HFFc6 (cell line): ENCODE measurements at places on chromosomes 1 and 21. TPM values are rescaled to one million over a fixed set of nuclear protein-coding genes. Genes with fewer than 3 reads are reported as not detected.
A peak's percentile ranks its signal among the peaks of the same experiment; 100 is the strongest.

GRCh38 chr1:151803915-151804314 is 1.3 kb downstream of the LINGO4 start:
- no peak overlapping the region for H3K4me3 ChIP-seq
- no peaks in the 10 kb centered on the region for H3K36me3 ChIP-seq
- peaks cover 66% of the 10 kb centered on the region for H3K27me3 ChIP-seq
- DNase-seq = no peak
- peaks cover 8% of the 10 kb centered on the region for H3K4me1 ChIP-seq
- H3K27ac ChIP-seq = no peak overlapping the region

- H3K4me3 ChIP-seq = no peak overlapping the region
- H3K36me3 ChIP-seq = peaks cover 5% of the 10 kb centered on the region; the same call in 1 of the 2 replicates
- H3K27me3 ChIP-seq = peaks cover 6% of the 10 kb centered on the region
- DNase-seq = no peak
- H3K4me1 ChIP-seq = peaks cover 1% of the 10 kb centered on the region; the same call in 1 of the 2 replicates
These were observed 104.1 kb downstream of the CSMD2 start for GRCh38 chr1:34060901-34061415.

- H3K27me3 ChIP-seq = no peaks in the 10 kb centered on the region
- no peaks in the 10 kb centered on the region for H3K36me3 ChIP-seq
- H3K4me3 ChIP-seq = no peak overlapping the region
- no peaks in the 10 kb centered on the region for H3K4me1 ChIP-seq
- DNase-seq = no peak
These were observed 303.6 kb upstream of the FAM78B start for GRCh38 chr1:166470441-166470840.

DNA sequence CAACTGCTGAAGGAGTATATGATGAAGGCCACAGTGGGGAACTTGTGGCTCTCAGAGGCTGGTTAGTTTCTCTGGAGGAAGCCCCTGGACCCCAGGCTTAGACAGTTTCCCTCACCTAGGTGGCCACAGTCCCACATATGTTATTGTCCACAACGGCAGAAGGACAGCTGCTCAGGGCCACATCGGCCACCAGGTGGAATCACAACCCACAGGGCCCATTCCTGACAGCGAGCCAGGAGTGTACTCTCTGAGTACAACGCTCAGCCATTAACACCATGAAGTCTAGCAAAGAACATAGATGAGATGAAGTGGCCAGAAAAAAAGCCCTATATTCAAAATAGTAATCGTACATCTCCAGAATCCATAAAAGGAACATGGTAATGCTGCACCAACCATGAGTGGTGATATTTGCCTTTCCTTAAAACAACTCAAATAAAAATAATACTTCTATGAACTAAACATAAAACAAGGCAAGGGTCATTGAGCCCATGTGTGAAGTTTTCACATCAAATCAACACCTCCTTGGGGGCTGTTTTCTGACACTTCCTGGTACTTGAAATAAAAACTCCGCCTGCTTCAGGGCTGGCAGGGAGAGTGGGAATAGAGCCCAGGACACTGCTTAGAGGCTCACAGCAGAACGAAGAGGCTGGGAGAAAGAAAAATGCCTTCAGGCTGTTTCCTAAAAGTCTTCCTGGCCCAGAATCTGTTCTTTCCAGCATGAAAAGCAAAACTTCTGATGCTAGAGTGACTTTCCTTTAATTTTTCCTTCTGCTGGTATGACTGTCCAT is 383.3 kb downstream of the HHAT start:
- DNase-seq = no peak
- H3K4me3 ChIP-seq = no peak overlapping the region
- H3K4me1 ChIP-seq = peaks cover 6% of the 10 kb centered on the region; the same call in 1 of the 2 replicates
- no peak overlapping the region for H3K27ac ChIP-seq
- no peaks in the 10 kb centered on the region for H3K36me3 ChIP-seq
- peaks cover 4% of the 10 kb centered on the region for H3K27me3 ChIP-seq

GRCh38 chr1:111204201-111204982 is 3.9 kb upstream of the DENND2D start:
- no peaks in the 10 kb centered on the region for H3K36me3 ChIP-seq
- H3K27me3 ChIP-seq = peaks cover 9% of the 10 kb centered on the region
- H3K27ac ChIP-seq = 0 out of 2 replicates have a peak overlapping the region, but pooled peaks have one; percentile 12
- peaks cover 18% of the 10 kb centered on the region for H3K4me1 ChIP-seq
- H3K4me3 ChIP-seq = peak overlapping the region; percentile 66
- no peak for DNase-seq

DNA sequence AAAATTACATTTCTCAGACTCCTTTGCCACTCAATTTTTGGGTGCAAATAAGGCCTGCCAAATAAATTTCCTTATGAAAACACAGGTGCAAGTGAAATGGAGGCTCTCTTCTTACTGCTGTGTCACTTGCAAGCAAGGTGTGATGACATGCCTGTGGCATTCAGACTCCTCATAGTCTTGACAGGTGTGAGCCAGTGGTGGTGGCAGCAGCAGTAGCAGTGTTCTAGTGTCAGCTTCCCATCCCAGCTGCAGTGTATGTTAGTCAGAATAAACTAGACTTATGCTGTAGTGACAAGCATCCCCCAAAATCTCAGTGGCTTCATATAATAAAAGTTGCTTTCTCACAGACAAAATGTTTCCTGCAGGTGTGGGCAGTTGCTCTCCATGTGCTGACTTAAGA is 3.8 kb upstream of the EEIG2 start:
- peaks cover 5% of the 10 kb centered on the region for H3K4me1 ChIP-seq
- DNase-seq = no peak
- H3K27me3 ChIP-seq = no peaks in the 10 kb centered on the region
- no peak overlapping the region for H3K4me3 ChIP-seq

GRCh38 chr1:94503153-94503552 is 38.4 kb downstream of the F3 start:
- no peak for DNase-seq
- no peak overlapping the region for H3K4me3 ChIP-seq
- no peaks in the 10 kb centered on the region; the same call in none of the 2 replicates for H3K27me3 ChIP-seq
- H3K27ac ChIP-seq = no peak overlapping the region
- peaks cover 44% of the 10 kb centered on the region for H3K36me3 ChIP-seq

- no peak overlapping the region for H3K27ac ChIP-seq
- H3K4me1 ChIP-seq = peaks cover 28% of the 10 kb centered on the region
- DNase-seq = no peak
These were observed 65.9 kb upstream of the DNAJC6 start for GRCh38 chr1:65243491-65243890.

- no peak overlapping the region for H3K27ac ChIP-seq
- no peaks in the 10 kb centered on the region for H3K36me3 ChIP-seq
- peak; percentile 41 for DNase-seq
- H3K27me3 ChIP-seq = peaks cover 22% of the 10 kb centered on the region
- peaks cover 8% of the 10 kb centered on the region for H3K4me1 ChIP-seq
These were observed 35.0 kb upstream of the VWA5B1 start for GRCh38 chr1:20255666-20256065.

GRCh38 chr1:110390096-110390495 is 730 bp downstream of the SLC16A4 start:
- peak overlapping the region; percentile 80 for H3K4me3 ChIP-seq
- peaks cover 1% of the 10 kb centered on the region; the same call in 1 of the 2 replicates for H3K36me3 ChIP-seq
- peak overlapping the region; percentile 81 for H3K27ac ChIP-seq
- H3K27me3 ChIP-seq = no peaks in the 10 kb centered on the region; the same call in 1 of the 2 replicates
- peak; percentile 64 for DNase-seq
- peaks cover 71% of the 10 kb centered on the region for H3K4me1 ChIP-seq

DNA sequence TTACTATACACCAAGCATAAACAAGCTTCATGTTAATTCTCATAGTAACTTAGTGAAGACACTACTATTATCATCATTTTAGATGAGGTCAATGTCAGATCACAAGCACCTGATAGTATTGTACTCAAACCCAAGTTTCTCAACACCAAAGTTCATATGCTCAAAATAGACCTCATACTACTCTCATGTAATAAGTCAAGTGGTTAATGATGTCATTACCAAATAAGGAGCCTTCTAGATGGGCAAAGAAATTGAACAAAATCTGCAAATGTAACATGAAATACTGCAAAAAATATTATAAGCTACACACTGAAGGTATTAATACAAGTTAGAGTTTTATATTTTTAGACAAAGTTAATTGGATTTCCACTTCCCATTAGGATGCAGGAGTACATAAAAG is 144.0 kb upstream of the CHRM3 start:
- DNase-seq = no peak
- no peak overlapping the region for H3K27ac ChIP-seq
- H3K36me3 ChIP-seq = no peaks in the 10 kb centered on the region
- no peaks in the 10 kb centered on the region for H3K27me3 ChIP-seq
- H3K4me1 ChIP-seq = peaks cover 4% of the 10 kb centered on the region; the same call in 1 of the 2 replicates

DNA sequence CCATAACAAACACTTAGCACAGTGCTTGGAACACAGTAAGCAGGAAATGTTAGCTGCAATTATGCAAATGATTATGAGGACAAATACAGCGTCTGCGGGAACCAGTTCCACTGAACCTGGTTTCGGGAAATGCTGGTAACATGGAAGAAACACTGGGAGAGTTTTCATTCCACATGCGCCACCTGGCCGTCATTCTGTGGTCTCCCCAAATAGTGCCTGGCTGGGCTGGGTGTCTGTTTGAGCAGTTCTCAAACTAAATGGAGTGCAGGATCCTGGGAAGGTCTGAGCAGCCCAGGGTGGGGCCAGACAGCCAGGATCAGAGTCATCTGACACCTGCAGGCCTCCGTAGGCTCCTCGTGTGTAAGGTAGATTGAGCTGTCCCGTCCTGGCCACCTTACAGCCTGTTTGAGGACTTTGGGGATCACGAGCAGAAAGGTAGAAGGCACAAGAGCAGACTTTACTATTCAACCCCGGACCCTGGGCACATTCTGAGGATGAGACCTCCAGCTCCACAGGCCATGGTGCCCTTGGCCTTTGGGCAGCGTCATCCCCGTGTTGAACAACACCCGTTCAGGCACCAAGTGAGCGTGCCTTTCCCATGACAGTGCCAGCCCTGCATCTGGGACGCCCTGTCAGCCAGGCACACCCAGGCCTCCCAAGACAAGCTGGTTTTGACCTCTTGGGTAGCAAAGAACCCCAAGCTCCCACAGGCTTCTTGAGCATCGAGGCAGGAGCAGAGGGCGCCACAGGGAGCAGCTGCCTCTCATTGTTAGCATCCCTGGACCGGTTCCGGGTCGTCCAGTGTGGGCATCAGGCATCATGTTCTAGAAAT is 101.9 kb downstream of the PRDM2 start:
- DNase-seq = no peak
- peaks cover 6% of the 10 kb centered on the region for H3K27me3 ChIP-seq
- H3K4me3 ChIP-seq = no peak overlapping the region

DNA sequence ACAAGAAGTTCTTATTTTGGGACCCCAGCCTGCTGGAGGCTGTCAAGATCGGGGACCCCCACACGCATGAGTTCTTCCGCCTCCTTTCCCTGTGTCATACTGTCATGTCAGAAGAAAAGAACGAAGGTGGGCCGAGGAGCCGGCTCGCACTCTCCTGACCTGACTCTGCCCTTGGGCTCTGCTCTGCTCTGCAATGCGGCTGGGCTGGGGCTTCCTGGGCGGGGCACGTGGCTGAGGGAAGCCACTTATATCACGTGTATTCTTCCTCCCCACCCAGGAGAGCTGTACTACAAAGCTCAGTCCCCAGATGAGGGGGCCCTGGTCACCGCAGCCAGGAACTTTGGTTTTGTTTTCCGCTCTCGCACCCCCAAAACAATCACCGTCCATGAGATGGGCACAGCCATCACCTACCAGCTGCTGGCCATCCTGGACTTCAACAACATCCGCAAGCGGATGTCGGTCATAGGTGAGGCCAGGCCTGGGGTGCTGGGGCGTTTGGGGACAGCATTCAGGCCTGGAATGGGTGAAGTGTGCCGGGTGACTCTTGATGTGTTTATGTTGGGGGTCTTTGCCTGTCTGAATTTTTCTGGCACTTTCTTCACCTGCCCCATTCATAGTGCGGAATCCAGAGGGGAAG is 17.6 kb downstream of the ATP8B2 start:
- H3K36me3 ChIP-seq = peaks cover 67% of the 10 kb centered on the region
- H3K4me3 ChIP-seq = no peak overlapping the region
- no peaks in the 10 kb centered on the region for H3K4me1 ChIP-seq
- peaks cover 8% of the 10 kb centered on the region for H3K27me3 ChIP-seq

GRCh38 chr1:11458811-11459275 is 20.1 kb upstream of the DISP3 start:
- H3K36me3 ChIP-seq = no peaks in the 10 kb centered on the region
- DNase-seq = no peak
- no peak overlapping the region for H3K27ac ChIP-seq
- no peaks in the 10 kb centered on the region for H3K4me1 ChIP-seq
- H3K4me3 ChIP-seq = no peak overlapping the region
- H3K27me3 ChIP-seq = peaks cover 62% of the 10 kb centered on the region

DNA sequence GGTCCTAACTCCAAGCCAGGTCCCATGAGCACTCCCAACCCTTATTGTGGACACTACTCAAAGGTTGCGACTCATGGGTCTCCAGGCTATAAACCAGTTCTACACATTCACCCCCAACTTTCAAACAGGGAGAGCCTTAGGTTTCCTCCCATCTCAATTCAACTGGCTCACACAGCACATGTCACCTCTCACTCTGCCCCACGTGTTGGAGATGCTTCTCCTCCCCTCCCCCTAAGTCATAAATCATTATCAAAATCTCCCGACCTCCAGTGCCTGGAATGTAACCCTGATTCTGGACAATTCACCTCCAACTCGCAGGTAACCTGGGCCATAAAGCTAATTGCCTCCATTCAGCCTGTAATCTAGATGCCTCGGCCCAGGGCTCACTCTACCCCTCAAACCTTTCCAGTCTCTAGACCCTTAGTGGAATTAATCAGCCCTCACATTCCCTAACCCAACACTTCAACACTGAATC is 595 bp downstream of the AK2 start:
- peaks cover 1% of the 10 kb centered on the region for H3K27me3 ChIP-seq
- H3K4me1 ChIP-seq = peaks cover 48% of the 10 kb centered on the region
- peak overlapping the region; percentile 93 for H3K27ac ChIP-seq
- H3K36me3 ChIP-seq = peaks cover 22% of the 10 kb centered on the region
- peak; percentile 44 for DNase-seq

GRCh38 chr1:230516889-230517288 is 90.8 kb upstream of the PGBD5 start:
- no peaks in the 10 kb centered on the region; the same call in 1 of the 2 replicates for H3K27me3 ChIP-seq
- no peak overlapping the region for H3K4me3 ChIP-seq
- DNase-seq = no peak
- no peaks in the 10 kb centered on the region for H3K36me3 ChIP-seq
- H3K4me1 ChIP-seq = no peaks in the 10 kb centered on the region
- no peak overlapping the region for H3K27ac ChIP-seq

GRCh38 chr1:210536254-210536961 is 207.7 kb downstream of the HHAT start:
- H3K27me3 ChIP-seq = peaks cover 2% of the 10 kb centered on the region; the same call in 1 of the 2 replicates
- H3K4me3 ChIP-seq = no peak overlapping the region
- H3K36me3 ChIP-seq = no peaks in the 10 kb centered on the region
- peaks cover 6% of the 10 kb centered on the region; the same call in 1 of the 2 replicates for H3K4me1 ChIP-seq
- peak; percentile 0 for DNase-seq
- no peak overlapping the region for H3K27ac ChIP-seq

SHISA4 gene
- 39.3 to 57.1 TPM (median 49.6 TPM) in 3 replicates for total RNA-seq

S100A1 gene
- total RNA-seq = 0.45 to 0.82 TPM in 2 of 3 replicates, not detected in the other

KIF26B gene
- total RNA-seq = 5.3 to 7.5 TPM (median 6.1 TPM) in 3 replicates

CYP2J2 gene
- total RNA-seq = 0.14 TPM in 1 of 3 replicates, not detected in the others

RNU1-3 gene
- 1,140 to 1,455 TPM (median 1,191 TPM) in 3 replicates for total RNA-seq

PYHIN1 gene
- total RNA-seq = not detected in 2 replicates

OR2AK2 gene
- total RNA-seq = not detected in 3 replicates

CELA2B gene
- total RNA-seq = not detected in 3 replicates
